Fibroblast of skin of right quadriceps (primary cell): ENCODE measurements at places on chromosomes 2 and 18.
A peak's percentile ranks its signal among the peaks of the same experiment; 100 is the strongest.

DNA sequence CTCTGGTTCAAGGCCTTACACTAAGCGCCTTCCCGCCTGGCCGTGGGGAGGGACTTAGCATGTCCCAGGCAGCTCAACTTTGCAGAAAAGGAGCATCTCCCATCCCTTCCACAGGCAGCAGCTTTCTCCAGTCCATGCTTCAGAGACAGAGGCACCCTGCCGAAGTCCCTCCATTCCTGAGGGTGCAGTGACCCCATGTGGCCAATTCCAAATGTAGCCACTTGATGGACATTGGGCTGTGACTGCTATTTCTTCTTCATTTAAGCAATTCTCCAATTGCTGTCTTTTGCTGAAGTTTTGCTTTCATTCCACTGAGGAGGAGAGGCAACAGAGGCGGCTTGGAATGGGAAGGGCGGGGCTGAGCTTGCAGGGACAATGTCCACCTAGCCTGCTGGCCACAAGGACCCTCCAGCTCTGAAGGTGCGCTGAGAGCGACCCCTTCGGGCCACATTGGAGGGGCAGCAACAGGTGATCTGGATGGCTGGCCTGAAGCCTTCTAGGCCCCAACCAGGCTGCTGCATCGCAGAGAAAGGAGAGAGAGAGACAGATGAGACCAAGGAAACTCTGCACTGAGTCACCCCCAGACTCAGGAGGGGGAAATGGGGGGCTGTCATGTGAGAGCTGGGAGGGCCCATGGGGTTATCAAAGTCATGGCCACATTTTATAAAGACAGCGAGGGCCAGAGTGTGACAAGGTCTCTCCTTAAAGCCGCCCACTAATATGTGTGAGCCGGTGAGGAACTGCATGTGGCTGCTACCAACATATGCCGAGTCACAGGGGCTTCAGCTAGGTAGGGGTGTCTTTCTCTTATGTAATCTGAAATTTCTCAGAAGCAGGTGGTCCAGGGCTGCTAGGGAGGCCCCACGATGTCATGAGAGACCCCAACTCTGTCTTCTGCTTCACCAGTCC, 61.3 kb downstream of the LONRF2 start:
- peak; percentile 82 for DNase-seq

DNA sequence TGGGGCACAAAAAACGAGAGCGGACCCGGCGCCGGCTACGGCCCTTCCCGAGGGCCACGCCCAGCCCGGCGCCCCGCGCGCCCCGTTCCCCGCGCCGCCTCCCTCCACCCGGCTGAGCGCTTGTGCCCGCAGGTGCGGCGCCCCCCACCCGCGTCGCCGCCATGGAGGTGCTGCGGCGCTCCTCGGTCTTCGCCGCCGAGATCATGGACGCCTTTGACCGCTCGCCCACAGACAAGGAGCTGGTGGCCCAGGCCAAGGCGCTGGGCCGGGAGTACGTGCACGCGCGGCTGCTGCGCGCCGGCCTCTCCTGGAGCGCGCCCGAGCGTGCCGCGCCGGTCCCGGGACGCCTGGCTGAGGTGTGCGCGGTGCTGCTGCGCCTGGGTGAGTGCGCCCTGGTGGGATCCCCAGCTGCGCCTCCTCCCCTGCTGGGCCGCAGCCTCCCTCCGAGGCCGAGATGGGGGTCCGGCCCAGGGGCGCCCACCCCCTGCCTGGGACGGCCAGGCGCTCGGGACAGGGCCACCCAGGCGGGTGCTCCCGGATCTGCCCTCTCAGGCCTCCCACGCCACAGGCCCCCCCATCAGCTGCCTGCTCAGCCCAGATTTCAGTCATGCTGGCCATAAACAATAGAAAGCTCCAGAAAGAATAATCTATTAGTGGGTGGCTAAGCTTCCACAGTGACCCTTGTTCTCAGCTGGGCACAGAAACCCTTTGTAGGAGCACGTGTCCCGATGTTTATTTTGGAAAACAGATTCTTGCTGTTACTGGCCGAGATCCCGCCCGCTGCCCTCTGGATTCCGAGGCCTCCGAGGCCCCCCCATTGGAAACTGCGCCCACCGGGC, 997 bp downstream of the BOK start:
- DNase-seq: peak; percentile 36

DNA sequence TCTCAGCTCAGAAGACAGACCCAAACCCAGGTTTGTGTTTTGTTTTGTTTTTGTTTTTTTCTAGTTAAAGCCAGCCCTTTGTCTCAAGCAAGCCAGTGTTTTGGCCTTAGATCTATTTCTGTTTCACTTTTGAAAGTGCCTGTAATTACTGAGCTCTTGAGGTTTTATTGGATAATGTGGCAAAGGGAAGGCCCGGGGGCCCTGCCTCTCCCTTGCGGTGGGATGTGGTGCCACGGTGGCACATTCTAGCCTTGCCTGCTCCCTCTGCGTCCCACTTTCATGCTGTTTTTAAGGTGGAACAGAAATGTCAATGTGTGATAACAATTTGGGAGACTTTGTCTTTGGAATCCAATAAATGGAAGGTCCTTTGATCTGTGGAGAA, 2.5 kb downstream of the HPCAL1 start:
- DNase-seq: peak; percentile 21

GRCh38 chr2:236545814-236546480, 23.7 kb upstream of the ACKR3 start:
- no peak for DNase-seq

DNA sequence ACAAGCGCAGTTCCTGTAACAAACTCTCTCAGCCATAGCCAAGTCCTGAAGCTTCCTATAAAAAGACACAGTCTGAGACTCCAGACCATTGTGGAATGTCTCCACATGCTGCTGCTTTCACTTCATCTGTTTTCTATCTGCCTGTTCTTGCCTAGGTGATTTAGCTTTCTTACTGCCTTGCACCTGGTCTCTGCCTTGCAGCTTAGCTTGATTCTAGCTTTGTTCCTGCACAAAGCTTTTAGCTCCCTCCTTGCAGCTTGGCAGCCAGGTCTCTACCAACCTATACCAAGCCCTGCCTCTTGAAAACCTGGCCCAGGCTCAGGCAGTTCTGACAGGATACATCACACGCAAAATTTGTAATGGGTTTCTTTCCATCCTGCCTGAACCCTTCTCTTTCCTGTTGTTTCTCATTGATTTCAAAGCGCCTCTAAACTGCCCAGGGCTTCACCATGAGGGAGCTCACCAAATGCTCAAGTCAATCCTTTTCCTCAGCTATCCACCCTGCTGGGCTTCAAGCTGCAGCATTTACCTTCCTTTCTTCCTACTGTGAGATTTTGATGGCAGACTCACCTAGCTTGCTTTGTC, 941.3 kb upstream of the NXPH2 start:
- no peak for DNase-seq

GRCh38 chr2:204686406-204686805, 141.1 kb downstream of the PARD3B start:
- DNase-seq: peak; percentile 46

DNA sequence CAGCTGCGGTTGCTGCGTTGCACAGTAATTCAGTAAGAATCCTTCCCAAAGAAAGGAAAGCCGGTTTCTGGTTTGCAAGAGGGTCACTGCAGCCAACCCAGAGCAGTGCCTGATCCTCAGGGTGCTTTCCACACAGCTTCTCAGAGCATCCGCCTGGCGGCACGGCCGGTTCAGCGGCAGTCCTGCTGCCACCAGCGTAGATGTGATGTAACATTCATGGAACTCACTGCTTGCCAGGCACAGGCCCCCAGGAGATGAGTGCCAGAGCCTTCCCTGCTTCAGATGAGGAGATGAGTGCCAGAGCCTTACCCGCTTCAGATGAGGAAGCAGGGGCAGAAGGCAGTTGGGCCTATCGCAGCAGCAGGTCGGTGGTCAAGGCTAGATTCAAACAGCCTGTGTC, 230.2 kb downstream of the GBX2 start:
- no peak for DNase-seq

DNA sequence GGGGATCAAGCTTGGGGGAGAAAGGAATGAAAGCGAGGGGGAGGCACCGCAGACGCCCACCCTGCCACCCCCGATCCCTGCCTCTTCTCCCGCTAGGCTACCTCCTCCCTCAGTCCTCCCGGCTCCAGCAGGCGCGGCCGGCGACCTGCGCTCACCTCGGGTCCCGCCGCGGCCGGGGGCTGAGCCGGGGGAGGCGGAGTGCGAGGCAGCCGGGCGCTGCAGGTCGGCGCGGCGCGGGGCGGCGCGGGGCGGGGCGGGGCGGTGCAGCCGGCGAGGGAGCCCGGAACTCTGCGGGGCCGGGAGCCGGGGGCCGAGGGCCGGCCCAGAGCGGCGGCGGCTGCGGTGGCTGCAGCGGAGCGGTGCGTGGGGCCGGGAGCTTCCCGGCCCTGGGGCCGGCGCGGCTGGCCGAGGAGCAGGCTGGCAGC, 477 bp downstream of the ACVR1 start:
- DNase-seq: no peak

- no peak for DNase-seq
Observed at GRCh38 chr2:217827430-217828201, 175.2 kb downstream of the TNS1 start.

DNA sequence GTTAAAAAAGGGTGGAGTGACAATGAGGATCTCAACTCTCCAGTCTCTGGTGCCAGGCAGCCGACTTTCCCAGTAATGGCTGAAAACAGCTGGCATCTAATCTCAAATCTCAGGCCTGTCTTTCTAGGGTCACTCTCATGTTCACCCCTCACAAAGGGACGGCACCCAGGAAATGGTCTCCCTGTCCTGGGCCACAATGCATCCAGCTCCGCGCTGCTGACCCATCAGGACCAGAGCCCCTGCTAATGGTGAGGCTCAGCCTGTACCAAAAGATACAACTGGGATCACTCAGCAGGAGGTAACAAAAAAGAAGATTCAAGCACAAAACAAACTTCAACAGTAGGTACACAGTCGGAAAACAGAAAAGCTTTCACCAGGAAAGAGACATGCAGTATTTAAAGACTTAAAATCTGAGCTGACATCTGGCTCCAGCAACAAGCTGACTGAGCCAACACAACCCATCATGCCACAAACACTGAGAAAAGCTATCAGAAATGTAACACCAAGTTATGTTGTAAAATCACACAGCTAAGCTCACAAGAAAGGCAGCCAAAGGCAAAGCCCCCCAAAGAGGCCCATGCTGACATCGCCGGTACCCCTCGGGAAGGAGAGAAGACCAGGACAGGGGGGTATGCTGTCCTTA, 13.6 kb upstream of the KIDINS220 start:
- no peak for DNase-seq

GRCh38 chr2:133247631-133248030, 320.6 kb downstream of the NCKAP5 start:
- DNase-seq: peak; percentile 8

GRCh38 chr2:83162421-83162820, 1296.7 kb downstream of the SUCLG1 start:
- DNase-seq: peak; percentile 7

GRCh38 chr18:433960-434359, 66.5 kb downstream of the COLEC12 start:
- DNase-seq: no peak

GRCh38 chr2:69580486-69580885, 63.1 kb downstream of the AAK1 start:
- DNase-seq: no peak

GRCh38 chr2:61184263-61184662, 22.3 kb downstream of the C2orf74 start:
- no peak for DNase-seq

- no peak for DNase-seq
Observed at GRCh38 chr2:14219306-14219705, 413.2 kb upstream of the LRATD1 start.

DNA sequence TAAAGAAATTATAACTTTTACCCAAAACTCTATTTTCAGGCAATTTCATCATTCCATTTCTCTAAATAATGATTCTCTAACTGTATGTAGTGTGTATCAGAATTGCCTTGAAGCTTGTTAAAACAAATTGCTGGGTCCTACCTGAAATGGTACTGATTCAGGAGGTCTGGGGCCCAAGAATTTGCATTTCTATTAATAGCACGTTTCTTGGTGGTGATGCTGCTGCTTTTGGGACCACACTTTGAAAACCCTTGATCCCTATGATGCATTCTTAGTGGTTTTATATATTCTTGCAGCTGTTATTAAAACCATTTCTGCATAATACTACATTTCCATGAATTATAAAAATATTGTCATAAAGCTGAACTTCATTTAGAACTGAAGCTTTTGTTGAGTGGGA, 140.7 kb downstream of the NCK2 start:
- DNase-seq: no peak

DNA sequence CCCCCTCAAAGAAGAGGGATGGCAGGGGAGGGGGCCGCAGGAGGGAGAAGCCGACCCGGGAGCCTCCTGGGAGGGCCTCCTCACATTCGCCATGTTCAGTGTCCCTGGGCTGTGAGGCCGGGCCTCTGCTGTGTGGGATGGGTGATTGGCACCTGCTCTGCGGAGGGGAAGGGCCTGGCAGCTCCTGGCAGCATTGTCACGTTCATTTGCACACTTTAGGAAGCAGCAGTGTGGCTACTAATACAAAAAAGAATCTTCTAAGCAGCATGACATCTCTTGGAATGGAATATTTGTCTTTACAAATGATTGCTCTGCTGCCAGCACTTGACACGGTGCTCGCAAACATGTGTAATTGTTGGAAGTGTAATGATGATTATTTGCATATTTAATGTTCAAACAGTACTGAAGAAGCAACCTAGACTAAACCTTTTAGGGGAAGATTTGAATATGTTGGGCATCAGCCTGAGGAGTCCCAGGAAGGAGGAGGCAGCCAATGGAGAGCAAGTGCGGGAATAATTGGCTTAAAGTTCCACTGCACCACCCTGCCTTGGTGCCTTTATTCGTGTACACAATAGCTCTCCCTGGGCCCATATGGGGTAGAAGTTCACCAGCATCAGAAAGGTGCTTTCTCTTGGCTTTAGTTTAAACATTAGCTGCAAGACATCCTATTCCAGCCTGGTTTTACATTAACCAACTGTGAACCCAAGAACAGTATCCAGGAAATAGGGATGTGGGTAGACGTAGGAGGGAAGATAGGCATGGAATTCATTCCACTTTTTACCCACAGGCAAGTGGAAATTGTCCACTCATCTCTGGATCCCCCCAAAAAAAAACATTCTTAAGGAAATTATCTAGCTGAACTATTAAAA, 404.9 kb downstream of the TMEM182 start:
- no peak for DNase-seq
